Amniotic stem cell (primary cell): ENCODE measurements at places on chromosomes 2 and 18.

GRCh38 chr2:209517436-209517835 is 93.6 kb downstream of the MAP2 start:
- no peak for DNase-seq

- DNase-seq: no peak
These were observed 35.9 kb downstream of the PTGR3 start for GRCh38 chr18:75173125-75173432.

GRCh38 chr2:151238527-151239487 is 22.9 kb downstream of the RBM43 start:
- peak; percentile 73 for DNase-seq

GRCh38 chr2:234953116-234954031 is 1.6 kb downstream of the SH3BP4 start:
- no peak for DNase-seq

DNA sequence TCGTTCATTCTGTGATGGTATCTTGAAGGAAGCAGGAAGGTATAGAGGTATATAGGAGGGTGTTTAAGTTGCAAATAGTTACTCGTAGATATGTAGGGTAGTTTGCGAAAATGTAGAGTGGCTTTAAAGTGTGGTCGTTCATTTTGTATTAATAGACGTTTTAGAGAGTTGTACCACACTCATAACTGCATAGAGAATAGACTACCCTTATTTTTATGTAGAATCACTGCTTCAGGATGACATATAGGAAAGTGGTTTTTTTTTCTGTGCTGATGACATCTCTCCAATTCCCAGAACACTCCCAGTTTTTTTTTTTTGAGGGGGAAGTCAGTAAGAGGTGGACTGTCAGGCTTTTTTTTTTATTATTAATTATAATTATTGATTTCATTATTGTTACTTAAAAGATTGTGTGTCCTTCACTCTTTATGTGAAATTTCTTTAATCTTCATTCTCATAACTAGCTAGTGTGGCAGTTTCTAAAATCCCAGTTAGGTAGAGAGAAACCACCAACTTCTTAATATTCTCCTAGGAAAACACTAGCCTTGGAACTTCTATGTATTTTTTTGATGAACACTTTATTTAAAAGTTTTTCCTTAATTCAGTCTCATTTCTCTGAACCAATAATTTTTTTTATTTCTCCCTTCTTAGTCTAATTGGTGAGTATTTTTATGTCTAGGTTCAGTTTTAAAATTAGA is 1.5 kb downstream of the ACTR3 start:
- DNase-seq: no peak

DNA sequence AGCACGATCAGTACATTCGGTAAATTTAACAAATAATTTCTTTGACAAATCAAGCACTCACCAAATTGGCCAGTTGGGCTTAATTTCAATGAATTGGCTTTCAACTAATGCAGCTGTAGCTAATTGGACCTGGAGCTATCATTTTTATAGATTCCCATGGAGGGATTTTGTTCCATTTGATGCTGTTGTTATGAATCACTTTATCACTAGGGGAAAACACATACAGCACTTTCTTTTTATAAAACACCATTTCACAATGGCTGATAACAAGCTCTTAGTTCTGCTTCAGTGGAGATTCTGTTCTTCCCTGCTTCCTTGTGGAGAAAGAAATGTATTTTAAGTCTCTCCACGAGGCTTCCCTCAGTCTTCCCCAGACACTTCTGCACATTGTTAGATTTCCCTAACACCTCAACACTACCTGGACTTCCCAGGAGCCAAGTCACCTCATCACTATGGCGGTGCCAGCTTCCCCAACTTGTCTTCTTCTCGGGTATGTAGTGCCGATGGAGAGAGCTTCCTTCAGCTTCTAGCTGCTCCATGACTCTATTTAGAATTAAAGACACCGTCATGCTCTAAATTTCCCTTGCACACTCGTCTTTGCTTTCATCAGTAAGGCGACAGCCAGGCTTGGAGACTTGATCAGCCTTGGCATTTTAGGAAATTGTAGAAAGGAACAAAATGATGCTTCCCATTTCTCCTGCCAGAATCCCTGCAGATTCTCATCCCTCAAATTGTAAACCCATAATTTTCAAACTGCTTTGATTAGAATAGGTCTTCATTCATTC is 72.0 kb downstream of the INPP5D start:
- DNase-seq: no peak

GRCh38 chr2:173986805-173987204 is 21.6 kb upstream of the SP3 start:
- no peak for DNase-seq

GRCh38 chr2:9914384-9915065 is 37.0 kb upstream of the GRHL1 start:
- DNase-seq: peak; percentile 0

- no peak for DNase-seq
These were observed 10.5 kb downstream of the CYP27A1 start for GRCh38 chr2:218792433-218792832.

- no peak for DNase-seq
These were observed 289.9 kb downstream of the NBAS start for GRCh38 chr2:15271276-15271675.

- no peak for DNase-seq
These were observed 258.5 kb downstream of the RND3 start for GRCh38 chr2:150228936-150229335.

DNA sequence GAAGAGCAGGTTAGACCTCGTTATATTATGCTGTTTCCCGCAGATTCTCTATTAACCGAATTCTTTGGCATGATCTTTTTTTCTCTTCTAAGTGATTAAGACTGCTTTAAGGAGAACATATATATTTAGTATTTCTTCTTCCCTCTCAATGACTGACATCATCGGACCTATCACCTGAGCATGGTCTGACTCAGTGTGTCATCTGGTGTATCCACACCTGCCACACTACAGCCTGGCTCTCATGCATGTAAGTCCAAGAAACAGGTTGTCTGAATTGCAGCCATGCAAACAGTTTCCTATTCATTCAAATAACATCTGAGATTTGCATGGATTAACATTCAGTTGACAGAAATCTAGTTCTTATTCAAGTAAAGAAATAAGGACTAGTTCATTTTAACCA is 55.1 kb upstream of the CWC22 start:
- DNase-seq: no peak

- no peak for DNase-seq
These were observed 60.3 kb upstream of the LYPD6B start for GRCh38 chr2:148978026-148978685.

- DNase-seq: peak; percentile 65
These were observed 11.4 kb downstream of the RAB31 start for GRCh38 chr18:9719421-9719981.

- no peak for DNase-seq
These were observed 772.8 kb upstream of the LRRTM1 start for GRCh38 chr2:81077396-81077795.

DNA sequence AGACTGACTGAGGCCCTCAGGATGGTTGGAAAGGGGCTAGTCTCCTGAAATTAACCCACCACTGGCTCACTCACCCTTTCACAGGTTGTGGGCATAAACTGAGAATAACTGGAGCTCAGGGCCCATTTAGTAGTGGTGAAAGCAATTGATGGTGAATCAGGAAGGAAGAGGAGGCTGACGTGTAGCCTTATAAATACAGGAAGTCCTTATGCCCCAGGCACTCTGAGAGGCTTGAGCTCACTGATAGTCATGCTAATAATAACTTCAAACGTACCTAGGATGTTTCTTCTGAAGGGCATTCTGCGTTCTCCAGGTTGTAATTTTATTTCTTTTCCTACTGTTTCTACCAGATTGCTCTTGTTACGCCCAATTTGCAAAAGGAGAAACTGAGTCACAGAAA is 328.4 kb downstream of the CLIP4 start:
- DNase-seq: no peak

- no peak for DNase-seq
These were observed 10.5 kb downstream of the PKP4 start for GRCh38 chr2:158467248-158467647.
